ENCODE measurements at places on chromosomes 5 and 9.

DNA sequence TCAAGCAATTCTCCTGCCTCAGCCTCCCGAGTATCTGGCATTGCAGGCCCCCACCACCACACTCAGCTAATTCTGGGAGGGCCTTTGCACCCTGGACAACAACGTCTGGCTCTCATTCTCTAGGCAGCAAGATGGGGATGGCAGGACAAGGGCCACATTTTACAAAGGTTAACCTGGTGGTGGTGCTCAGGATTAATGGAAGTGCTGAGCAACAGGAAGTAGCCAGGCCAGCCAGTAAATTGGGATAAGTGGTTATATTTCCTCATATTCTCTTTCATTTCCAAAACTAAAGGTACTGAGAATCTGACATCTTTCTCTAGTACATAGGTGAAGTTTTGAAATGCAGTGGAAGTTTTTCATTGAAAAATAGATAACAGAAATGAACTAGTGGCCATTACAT, 24.7 kb upstream of the ASPN start:
- DNase-seq = no peak

- DNase-seq = peak; percentile 71
Observed at GRCh38 chr9:121598167-121598964, 53.1 kb upstream of the DAB2IP start.

DNA sequence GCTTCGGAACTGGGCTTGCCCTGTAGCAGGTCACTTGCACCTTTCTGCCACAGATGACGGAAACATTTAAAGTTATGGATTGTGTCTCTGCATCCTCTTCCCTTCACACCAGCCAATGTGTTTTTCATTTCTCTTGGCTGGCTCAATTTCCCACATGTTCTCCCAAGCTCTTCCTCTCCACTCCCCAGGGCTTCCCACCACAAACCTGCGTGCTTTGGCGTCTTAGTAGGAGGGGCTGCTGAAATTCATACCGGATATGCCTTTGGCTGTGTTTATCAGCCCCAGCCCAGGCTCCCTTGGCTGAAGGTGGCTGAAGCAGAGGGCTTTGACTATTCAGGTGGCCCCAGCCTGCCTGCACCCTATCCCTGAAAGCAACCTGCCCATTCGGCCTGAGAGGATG, 32.1 kb downstream of the ADRB2 start:
- DNase-seq = no peak

DNA sequence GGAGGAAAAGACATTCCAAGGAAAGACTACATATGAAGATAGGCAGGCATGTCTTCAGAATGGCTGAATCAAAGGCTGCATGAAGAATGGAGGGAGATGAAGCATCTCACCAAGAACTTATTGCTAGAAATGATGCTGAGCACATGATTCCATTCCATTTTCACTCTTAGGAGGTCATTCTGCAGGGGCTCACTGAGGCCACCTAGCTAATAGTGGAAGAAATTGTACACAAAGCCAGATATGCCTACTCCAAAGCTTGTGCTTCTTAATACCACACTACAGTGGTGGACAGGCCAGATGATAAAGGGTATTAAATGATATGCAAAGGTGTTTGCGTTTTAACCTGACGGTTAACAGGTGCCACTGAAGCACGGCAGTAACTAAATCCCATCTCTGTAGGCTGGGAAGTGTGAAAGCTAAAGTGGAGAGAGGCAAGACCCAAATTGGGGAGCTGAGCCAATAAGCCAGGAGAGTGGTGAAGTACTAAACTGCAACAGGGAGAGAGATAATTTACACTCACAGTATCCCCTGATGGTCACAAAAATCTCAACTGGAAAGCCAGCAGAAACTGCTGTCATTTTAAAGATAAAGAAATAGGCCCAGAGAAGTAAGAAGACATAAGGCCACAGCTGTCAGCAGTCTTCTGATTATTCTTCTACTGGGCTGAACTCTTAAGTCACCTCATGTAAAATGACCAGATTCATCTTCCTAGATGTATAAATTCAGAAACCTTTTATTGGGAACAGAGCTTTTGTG, 14.6 kb downstream of the NDUFA8 start:
- no peak for DNase-seq

DNA sequence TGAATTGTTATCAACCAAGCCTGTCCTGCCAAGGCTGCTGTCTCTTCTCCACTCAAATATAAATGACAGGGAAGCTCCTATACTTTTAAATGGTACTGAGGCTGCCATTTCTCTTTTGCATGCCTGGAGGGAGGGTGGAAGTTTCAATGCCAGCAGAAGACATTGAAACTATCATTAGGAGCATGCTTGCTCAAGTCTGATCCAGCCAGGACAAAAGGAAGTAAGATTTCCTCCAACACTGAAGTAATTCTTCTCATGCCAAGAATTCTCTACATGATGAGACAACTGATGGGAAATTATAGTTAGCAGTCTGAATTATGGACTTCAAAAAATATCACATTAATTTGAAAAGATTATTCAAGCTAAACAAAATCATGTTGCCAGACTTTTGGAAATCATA, 5.4 kb downstream of the SPINK6 start:
- DNase-seq = no peak

DNA sequence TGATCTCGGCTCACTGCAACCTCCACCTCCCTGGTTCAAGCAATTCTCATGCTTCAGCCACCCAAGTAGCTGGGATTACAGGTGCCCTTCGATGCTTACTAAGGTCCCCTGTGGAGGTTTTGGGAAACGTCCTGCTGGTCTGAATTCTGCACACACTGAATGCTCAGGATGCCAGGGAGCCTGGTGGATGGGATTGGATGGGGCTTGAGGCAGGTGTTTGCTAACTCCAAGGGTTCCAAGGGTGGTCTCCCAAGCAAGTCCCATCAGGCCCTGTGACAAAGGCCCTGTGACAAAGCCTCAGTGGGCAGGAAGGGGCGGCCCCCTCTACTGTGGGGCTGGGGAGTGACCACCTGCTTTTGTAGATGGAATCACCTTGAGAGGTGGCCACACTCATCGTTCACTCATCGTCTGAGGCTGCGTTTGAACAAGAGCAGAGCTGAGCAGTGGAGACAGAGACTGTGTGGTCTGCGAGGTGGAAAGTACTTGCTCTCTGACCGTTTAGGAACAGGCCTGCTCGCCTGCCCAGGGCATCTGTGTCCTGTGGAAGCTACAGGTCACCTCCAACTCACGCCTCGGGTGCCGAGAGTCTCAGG, 40.2 kb downstream of the MRPL36 start:
- no peak for DNase-seq

DNA sequence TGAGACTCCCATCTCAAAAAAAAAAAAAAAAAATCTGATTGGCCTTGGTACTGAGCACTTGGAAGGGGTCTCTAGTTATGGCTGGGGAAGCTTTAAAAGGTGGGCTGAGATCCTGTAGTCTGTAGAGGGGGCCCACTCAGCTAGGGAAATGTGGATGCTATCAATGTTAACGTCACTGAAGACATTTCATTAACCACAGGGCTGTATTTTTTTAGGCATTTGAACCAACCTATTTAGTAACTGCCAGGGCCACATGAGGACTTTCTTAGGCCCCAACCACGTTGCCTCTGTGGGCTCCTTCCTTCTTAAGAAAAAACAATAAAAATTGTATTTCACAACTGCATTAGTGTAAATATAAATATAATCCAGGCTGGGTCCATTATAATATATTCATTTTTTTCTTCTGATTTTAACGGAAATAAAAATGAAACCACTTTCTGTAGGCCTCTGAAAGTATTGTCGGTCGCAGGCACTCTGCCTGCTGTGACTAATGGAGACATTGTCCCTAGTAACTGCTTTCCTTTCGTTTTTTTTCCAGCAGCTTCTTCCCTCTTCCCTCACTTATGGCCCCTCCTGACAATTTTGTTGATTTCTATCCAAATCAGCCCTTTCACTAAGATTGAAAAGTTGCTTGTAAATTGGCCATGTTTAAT, 71.6 kb downstream of the GCNT1 start:
- no peak for DNase-seq

GRCh38 chr9:137305060-137305797, 3.2 kb upstream of the NRARP start:
- peak; percentile 86 for DNase-seq

- DNase-seq = no peak
Observed at GRCh38 chr9:116064970-116065369, 88.6 kb upstream of the PAPPA start.

- DNase-seq = no peak
Observed at GRCh38 chr9:71098801-71099200, 22.6 kb downstream of the TRPM3 start.

- no peak for DNase-seq
Observed at GRCh38 chr5:123754908-123755307, 242.9 kb downstream of the CSNK1G3 start.

DNA sequence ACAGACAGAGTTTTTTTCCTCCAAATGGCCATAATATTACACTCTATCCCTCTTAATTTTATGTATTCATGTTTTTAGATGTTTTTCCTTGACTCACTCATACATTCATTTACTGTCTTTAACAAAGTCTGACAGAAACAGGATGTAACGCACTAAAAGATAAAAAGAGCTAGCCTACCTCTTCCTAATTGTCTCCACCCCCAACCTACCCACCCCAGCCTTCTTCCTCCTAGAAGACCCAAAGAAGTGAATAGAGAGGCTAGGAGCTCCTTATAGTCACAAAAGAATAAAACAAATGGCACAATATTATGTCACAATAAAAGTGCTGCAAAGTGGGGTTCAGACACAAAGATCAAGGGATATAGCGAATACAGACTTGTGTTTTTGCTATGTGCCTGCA, 719 bp downstream of the NOL8 start:
- no peak for DNase-seq

- DNase-seq = no peak
Observed at GRCh38 chr5:145944328-145944727, 8.0 kb downstream of the SH3RF2 start.

DNA sequence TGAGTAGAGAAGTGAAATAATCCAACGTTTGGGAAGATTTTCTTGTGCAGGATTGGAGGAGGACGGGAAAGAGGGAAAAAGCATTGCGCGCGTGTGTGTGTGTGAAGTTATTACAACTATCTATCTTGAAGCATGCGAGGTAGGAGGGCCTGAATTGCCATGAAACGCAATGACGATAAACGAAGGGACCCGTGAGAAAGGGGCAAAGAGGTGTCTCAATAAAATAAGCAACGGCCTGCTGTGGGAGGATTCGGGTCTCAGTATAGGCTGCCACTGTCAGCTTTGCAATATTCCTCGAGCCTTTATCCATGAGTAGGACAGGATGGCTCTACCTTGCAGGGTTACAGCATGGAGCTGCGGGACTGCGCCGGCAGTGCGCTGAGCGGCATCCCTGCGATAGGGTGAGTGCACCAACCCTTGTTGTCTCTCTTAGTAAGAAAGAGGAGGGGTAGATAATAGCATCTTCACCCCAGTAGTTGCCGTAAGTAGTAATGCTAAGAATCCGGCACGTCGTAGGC, 631 bp upstream of the RCL1 start:
- DNase-seq = no peak
